ENCODE measurements at places on chromosomes 13 and 19.

DNA sequence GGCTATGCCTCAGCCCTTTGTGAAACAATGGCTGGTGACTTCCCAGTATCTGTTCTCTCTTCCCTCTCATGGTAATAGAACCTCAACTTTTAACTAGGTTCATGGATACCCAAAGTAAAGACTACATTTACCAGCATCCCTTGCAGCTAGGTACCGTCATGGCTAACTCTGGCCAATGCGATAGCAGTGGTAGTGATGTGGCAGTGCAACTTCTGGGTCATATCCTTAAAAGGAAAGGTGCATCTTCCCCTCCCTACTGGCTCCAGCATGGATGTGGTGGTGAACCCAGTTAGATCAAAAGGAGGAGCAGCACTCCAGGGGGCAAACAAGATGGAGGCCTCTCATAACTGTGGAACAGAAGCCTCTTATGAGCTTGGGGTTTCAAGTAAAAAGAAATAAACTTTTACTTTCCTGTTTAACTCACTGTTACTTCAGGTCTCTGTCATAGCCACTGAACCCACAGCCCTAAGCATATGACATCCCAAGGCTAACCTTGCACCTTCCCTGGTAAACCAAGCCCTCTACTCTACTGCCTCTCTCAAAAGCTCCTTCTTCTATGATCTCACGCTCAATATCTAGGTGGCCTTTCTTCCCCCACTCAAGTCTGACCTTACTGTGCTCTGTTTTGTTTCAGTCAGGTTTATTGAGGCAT, 104.4 kb downstream of the DOCK9 start:
- DNase-seq = no peak

DNA sequence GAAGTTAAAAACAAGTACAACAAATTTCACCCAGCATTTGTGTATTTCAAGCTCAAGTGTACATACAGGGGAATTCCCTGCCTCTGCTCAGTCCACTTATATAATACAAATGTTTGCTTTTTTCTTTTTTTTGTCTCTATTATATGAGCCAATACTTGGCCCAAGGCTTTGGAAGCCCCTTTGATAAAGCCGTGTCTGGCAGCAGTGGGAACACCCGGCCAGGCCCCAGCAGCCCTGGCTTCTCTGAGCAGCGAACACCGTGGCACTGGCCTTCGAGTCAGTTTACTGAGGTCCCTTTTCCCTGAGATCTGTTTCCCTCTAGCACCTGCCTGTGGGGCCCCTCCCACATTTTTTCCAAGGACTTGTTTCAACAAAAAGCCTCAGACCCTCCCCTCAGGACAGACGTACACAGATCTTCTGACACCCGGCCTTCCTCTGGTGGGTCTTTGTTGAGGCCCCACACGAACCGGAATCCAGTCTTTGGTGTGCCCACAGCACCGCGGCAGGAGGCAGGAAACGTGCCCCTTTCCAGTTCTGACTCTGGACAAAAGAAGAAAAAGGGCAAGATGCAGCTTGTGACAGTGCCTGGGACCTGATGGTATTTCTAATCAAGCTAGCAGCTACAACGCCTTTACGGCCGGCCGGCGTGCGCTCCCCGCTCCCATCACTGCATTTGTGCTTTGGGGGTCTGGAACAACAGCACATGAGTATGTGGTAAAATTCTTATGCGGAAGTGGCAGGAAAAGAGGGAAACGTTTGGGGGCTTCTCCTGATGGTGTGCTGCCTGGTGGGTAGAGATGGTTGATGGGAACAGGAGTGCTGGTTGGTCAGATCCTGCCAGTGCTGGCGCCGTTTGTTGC, 13.8 kb downstream of the SIPA1L3 start:
- DNase-seq = no peak

- no peak for DNase-seq
Observed at GRCh38 chr19:16208064-16208759, 10.5 kb downstream of the AP1M1 start.

- DNase-seq = no peak
Observed at GRCh38 chr13:50106559-50106958, 91.3 kb downstream of the KCNRG start.

GRCh38 chr13:80716610-80717081, 375.7 kb upstream of the SPRY2 start:
- DNase-seq = no peak

DNA sequence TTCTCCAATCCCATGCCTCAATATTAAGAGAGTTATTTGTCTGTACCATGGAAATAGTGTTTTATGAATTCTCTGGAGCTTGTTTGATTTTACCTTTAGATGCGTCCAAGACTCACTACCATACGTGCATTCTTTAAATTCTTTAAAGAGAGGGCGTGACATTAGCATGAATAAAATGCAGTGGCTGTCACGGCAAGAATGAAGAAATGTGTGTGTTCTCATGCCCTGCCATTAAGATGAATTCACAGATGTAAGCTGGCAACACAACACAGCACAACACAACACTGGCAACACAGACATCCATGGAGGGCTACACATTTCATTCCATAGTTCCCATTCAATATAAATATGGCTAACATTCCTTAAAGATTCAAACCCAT, 213.4 kb downstream of the ENOX1 start:
- DNase-seq = no peak

DNA sequence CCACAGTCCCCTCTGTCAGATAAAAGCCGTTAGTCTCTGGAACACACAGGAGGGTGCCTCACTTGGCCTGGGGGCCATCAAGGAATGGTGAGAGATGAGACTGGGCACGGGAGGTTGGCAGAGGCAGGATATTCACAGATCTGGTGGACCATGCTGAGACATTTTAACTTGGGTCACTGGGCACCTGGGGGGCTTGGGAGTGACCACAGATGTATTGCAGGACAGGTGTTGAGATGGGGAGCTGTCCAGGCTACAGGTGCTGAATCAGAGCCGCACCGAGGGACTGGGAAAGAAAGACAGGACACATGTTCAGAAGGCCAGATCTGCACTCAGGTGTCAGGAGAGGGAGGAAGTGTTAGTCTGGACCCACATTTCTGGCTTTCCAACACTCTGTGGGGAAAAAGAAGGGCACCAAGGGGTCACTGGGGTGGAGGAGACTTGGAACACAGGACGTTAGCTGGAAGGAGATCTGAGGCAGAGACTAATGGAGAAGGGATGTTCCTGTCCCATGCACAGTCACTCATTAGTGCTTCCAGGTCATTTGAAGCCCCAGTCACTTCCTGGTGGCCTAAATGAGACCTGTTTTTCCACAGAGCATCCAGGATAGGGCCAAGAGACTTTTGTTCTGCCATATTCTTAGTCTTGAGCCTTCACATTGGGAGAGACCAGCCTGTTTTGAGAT, 56.1 kb downstream of the CHST8 start:
- no peak for DNase-seq

- DNase-seq = no peak
Observed at GRCh38 chr19:2774083-2774679, 8.9 kb downstream of the SGTA start.

GRCh38 chr19:2361246-2362045, 1.4 kb downstream of the TMPRSS9 start:
- no peak for DNase-seq

GRCh38 chr13:28532388-28533124, 37.6 kb upstream of the FLT1 start:
- DNase-seq = no peak
